ENCODE measurements at places on chromosomes 4 and X.

GRCh38 chr4:41098093-41099048 is 116.0 kb downstream of the APBB2 start:
- DNase-seq: no peak

DNA sequence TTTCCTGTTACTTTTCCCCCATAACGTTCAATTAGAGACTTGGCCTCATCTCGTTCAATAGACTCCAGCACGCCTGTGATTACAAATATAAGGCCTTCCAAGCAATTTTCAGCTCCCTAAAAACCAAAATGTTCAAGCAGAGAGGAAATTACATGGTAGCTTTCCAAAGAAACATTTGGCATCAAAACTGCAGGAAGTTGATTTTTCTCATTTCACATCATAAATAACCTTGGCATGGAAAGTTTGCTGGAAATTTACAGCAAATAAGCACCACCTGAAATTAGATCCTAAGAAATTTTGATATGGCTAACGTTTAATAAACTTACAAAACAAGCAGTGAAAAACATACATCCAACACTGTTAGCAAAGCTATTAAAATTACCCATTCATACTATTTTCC is 53.3 kb downstream of the RFC1 start:
- DNase-seq: no peak

GRCh38 chr4:173766171-173766600 is 236.2 kb upstream of the HAND2 start:
- no peak for DNase-seq

- no peak for DNase-seq
Observed at GRCh38 chrX:108731153-108731552, 5.2 kb downstream of the IRS4 start.

Data from astrocyte of the spinal cord (primary cell).